ENCODE measurements at places on chromosomes 12 and 14.

DNA sequence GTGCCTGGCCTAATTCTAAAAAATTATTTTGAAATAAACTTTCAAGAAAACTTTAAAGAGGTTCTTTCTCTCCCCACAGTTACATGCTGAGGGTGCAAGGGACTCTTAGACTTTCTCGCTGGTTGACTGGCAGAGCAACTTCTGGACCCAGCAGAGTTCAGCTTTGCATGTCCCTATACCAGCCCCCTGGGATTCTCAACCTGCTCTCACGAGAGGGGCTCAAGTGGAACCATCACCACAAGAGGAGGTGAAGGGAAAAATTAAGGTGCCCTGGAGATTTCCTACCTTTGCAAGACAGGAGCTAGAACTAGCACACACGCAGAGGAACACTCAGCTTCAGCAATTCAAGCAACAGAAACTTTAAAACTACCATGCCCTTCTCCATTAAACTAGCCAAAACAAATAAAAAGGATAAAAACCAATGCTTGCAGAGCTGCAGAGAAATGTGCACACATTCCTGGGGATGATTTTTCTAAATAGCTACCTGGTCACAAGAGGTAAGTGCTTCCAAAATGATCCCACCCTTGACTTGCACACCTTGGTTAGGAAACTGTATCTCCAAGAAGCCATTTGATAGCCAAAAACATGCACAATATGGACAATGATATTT lies 2.5 kb downstream of the HVCN1 start:
- no peak for DNase-seq

DNA sequence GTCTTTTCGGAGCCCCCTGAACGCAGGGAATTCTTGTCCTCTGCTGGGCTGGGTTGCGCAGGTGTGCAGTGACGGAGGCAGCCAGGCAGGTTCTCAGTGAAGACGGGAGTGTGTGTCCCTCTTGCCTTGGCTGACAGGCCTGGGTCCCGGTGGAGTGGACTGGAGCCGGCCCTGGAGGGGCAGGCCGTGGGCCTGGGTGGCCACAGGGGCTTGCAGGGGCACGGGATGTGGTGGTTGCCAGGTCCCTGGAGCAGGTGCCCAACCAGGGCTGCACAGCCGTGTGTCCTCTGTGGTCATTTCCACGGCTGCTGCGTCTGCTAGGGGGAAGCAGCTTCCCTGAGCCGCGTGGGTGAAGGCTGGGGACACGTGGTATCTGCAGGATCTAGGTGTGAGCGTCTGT lies 79.8 kb downstream of the ADGRD1 start:
- DNase-seq, result no peak

DNA sequence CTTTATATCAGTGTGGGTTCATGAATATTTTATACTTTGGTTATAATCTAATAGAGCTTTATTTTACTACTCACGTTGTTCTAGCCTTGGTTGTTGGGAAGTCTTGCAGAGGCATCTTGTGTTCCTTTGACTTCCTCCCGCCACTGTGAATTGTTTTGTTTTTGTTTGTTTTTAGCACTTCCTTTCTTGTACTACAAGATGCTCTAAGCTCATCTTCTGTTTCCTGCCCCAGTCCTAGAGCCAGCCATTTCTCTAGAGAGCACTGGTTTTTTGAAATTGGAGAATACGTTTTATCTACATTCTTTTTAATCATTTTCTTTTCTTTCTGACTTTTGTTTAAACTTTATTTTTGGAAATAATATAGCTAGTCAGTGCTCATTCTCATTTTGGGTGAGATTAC lies 15.9 kb upstream of the NUBPL start:
- DNase-seq, result no peak

DNA sequence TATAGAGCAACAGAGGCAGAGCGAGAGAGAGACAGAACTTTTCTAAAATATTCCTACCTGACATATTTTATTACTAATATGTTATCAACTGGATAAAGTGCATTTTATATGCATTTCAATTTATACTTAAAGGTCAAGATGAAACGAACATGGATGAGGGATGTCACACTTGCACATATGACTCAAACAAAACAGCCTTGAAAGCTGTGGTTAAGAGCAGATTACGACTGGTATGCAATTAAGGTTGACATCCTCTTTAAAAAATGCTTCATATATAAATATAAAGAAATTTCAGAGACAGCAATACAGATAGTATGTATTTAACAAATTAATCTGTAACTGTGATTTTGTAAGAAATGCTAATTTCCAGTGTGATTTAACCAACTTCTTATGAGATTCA lies 52.5 kb downstream of the LMO3 start:
- peak; percentile 15 for DNase-seq

DNA sequence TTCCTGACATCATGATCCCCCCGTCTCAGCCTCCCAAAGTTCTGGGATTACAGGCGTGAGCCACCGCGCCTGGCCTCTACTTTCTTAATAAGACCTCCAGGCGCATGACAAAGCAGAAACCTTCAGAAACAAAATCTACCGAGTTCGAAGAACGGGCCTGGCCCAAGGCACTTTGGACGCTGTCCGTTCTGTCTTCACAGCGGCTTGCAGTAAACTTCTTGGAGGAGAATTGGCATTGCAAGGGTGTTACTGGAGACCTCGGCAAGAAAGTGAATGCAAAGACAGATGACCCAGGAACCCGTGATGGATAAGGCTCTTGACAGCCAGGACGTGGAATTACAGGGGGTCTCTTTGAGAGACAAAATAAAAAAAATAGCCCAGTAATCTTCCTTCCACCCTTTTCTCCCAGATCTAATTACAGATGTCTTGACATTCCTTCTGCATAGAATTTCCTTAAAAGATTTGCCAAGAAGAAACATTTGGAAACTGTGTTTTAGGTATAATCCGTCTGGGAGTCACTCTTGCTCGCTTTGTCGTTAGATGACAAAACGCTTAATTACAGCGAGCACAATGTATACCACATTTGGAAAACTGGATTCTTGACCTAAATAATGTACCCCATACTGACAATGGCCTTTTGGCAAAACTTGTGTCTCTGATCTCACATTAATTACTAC lies 83.2 kb upstream of the TBX3 start:
- DNase-seq, result no peak

- no peak for DNase-seq
Measured at GRCh38 chr14:63933110-63933509, 80.3 kb downstream of the SYNE2 start.

DNA sequence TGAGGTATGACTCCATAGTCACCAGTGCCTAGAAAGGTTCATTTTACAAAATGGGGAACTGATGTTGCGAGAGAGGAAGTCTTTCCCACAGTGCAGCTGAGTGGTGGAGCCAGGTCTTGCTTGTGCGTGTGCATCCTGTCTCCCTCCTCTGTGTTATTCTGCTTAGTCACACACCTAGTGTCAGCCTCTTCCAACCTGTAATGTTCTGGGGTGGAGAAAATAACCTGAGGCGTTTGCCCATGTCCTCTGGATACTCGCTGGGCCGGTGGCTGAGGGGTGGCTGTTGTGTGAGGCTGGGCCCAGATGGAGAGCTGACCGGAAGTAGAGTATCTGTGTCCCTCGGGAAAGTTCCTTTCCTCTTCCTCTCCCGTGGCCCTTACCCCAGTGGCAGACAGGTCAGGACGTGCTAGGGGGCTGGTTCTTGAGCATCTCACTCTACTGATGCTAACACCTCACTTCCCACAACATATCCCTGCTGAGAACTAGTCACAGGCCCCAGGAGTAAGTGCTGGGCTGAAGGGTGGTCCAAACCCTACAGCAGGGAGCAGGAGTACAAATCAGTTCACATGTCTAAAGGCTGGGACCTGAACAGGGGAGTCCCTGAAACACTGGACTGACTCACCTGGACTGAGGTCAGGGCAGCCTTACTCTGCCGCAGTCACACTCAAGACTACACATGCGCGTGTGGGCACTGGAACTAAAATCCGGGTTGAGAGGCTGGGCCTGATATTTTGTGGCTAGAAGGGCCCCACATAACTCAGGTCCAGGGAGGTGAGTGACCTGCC lies 7.0 kb downstream of the MLF2 start:
- peak; percentile 12 for DNase-seq

DNA sequence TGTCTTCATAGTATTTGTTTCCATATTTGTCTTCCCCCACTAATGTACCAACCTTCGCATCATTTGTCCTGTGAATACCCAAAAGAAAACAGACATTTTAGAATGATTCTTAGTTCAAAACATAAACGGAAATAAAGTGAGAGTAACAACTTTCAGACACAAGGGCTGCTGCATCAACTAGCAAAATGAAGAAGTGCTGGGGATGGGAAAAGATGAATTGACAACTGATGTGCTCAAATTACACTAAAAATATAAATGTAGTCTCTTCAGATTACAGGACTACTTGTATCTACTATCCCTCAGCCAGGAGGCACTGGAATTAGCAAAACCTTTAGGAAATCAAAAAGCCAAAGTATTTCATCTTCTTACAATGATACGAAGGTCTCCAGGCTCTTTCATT lies 743 bp downstream of the NDUFA12 start:
- DNase-seq, result no peak

- DNase-seq, result peak; percentile 69
Measured at GRCh38 chr12:69655616-69656340, 43.3 kb downstream of the BEST3 start.

GRCh38 chr14:54767450-54767849 lies 135.2 kb downstream of the GCH1 start:
- no peak for DNase-seq

DNA sequence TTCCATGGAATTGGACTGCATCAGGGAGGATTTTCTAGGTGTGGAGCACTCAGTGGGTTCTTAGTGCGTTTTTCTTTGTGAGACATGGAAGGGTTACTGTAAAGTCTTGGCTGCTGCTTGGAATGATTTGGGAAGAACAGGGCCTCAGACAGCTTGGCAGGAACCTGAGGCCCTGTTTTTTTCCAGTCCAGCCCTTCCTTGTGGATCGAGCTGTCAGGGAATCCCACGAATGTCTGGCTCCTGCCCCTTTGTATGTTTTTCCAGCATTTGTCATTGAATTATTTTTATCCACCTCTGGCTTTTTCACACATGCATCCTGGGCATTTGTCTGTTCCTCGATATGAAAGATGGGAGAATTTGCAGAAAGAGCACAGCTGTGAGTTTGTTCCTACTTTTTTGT lies 158.5 kb downstream of the TGFB3 start:
- peak; percentile 56 for DNase-seq

DNA sequence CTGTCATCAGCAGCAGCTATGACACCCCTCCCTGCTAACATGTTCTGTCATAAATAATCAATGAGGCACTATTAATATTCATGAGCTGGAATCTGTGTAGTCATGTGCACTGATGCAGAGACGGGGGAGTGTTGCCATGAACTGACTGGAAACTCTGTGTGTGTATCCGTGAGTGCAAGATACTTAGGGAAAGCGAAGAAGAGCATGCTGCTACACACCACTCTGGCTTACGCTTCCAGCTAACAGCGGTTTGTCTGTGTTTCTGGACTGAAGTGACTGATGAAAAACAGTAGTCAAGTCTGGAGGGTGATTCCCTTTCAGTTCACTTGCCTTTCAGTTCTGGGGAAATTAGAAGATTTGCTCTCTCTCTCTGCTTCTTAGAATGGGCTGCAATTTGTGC lies 249.4 kb downstream of the PDZRN4 start:
- no peak for DNase-seq

GRCh38 chr14:73242357-73242901 lies 5.1 kb downstream of the PAPLN start:
- peak; percentile 25 for DNase-seq

DNA sequence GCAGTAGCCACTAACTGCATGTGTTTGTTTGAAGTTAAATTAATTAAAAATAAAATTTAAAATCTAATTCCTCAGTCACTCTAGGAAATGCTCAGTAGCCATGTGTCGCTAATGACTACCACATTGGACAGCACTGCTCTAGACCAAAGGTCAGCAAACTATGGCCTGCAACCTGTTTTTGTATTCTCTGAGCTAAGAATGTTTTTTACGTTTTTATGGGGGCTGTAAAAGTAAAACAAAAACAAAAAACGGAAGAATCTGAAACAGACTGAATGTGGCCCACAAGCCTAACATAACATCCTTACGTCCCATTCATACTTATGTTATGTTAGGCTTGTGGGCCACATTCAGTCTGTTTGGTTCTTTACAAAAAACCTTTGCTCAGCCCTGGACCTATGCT lies 57.8 kb downstream of the LIN52 start:
- DNase-seq, result no peak

DNA sequence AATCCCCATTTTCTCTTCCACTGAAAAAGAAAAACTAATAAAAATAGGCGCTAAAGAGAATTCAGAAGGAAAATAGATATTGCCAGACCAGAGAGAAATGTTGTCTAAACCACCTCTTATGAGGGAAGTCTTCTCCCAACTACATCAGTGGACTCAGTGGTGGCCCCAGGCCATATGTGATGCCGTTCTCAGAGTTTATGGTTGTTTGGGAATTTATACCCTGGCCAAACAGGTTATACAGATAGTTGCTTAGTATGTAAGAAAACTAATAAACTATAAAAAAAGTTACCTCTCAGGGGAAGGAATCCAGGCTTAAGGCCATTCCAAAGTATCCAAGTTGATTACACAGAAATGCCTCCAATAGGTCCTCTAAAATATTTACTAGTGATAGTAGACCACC lies 103.4 kb upstream of the RBM19 start:
- no peak for DNase-seq

DNA sequence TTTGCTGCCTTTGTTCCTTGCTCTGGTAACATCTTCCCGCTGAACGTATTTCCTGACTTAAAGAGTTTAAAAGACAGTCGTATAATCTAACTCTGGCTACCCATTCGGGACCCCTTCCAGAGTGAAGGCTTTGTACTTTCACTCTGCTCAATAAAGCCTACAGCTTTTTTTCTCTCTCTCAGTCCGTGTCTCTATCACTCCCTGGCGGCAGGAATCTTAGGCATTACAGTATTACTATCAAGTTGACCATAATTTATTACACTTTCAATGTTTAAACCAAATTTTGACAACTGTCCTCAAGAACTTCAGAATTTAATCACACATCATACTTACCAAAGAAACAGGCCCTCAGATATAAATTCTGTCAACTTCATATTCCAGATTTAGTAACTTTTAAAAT lies 967.9 kb downstream of the FSCB start:
- DNase-seq, result peak; percentile 1

GRCh38 chr12:110134691-110135411 lies 10.7 kb downstream of the IFT81 start:
- DNase-seq, result peak; percentile 89

GRCh38 chr14:71005076-71005475 lies 97.8 kb downstream of the PCNX1 start:
- DNase-seq, result no peak

All from fibroblast of mammary gland (primary cell).